ENCODE measurements at places on chromosomes 3 and 15.

DNA sequence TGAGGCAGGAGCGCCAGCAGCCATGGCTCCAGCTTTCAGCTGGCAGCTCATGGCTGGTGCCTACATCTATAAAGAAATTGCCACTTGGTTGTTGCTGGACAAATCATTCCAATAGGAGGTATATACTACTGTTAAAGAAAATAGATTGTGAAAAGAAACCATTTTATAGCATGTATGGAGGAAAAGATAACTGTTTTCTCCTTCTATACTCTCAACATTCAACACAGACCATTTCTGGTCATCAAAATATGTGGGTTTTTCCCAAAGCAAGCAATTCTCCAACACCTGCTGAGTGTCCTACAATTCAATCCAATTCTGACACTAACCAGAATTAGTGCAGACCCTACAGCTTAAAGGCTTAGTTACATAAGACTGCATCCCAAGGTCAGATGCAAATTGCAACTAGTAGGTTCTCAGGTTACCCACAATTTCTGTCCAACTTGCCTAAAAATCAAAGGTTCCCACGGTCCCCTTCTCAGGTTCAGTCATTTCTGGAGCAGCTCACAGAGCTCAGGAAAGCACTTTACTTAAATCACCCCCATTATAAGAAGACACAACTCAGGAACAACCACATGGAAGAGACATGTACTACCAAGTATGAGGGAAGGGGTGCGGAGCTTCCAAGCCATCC is 42.4 kb upstream of the STRIT1 start:
- H3K4me3 ChIP-seq = no peak overlapping the region
- no peak overlapping the region for H3K27ac ChIP-seq
- DNase-seq = no peak
- peaks cover 16% of the 10 kb centered on the region for H3K4me1 ChIP-seq
- H3K36me3 ChIP-seq = no peaks in the 10 kb centered on the region

DNA sequence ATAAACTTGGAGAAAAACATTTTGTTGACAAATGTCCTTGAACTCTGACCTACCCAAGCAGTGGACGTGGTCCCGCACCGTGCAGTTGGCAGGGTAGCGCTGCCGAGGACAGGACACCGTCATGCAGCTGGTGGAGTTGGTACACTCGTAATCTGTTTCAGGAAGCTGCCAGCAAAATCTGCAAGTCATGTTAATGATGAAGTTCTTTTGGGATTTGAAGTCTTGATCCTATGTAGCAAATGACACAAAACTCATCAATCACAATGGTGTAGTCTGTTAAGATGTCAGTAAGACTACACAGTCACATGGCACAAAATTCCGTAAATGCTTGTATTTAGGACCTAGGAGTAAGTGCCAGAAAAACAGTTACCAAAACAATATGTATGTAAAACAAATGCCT is 5.5 kb downstream of the TM2D3 start:
- H3K36me3 ChIP-seq = peaks cover 53% of the 10 kb centered on the region
- no peaks in the 10 kb centered on the region for H3K27me3 ChIP-seq
- peaks cover 43% of the 10 kb centered on the region for H3K4me1 ChIP-seq
- DNase-seq = no peak

DNA sequence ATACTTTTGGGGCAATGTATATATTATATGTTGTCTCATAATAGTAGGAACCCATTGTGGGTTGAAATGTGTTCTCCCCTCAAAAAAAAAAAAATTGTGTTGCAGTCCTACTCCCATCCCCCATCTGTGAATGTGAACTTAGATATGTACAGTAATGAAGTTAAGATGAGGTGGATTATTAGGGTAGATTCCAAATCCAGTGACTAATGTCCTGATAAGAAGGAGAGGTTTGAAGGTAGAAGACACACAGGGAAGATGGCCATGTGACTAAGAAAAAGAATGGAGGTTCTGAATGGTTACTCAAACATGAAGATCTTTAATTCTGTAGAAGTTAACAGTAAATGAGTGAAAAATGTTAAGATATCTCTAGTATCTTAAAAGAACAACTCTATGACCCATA is 3.0 kb upstream of the ATOSA start:
- H3K27ac ChIP-seq = no peak overlapping the region
- H3K4me1 ChIP-seq = peaks cover 35% of the 10 kb centered on the region
- H3K4me3 ChIP-seq = no peak overlapping the region
- peaks cover 10% of the 10 kb centered on the region for H3K36me3 ChIP-seq

DNA sequence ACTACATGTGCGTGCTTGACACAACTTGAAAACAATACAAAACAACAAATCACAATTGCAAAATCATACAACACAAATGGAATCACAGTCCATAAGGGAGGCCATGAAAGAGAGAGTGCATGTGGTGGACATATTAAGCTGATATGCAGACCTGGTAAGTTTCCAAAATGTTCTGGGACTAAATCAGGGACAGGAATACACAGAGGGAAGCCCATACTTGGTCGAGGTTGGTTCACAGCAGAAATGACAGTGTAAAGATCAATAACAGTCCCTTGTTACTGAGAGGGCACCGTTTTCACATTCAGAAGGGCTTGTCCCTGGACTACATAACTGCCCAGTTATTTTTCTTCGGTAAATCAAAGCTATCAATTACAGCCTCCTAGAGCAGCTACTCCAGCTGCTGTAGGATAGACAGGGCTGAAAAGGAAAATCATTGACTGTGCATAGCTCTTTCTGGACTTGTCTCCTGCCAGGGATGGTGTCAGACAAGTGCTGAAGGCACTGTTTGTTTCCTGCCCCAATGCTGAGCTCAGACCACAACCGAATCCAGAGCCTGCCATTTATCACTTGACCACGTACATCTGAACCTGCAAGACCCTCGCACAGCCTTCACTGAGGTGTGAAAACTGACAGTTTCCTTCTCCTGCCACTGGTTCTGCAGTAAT is 79.5 kb upstream of the KCNMB2 start:
- no peak overlapping the region for H3K4me3 ChIP-seq
- H3K27me3 ChIP-seq = no peaks in the 10 kb centered on the region
- no peak overlapping the region for H3K27ac ChIP-seq
- H3K36me3 ChIP-seq = no peaks in the 10 kb centered on the region
- H3K4me1 ChIP-seq = no peaks in the 10 kb centered on the region

GRCh38 chr3:150779402-150779858 is 16.5 kb upstream of the SIAH2 start:
- no peaks in the 10 kb centered on the region for H3K27me3 ChIP-seq
- no peak for DNase-seq
- peaks cover under 1% of the 10 kb centered on the region for H3K4me1 ChIP-seq
- no peak overlapping the region for H3K27ac ChIP-seq
- no peaks in the 10 kb centered on the region for H3K36me3 ChIP-seq

GRCh38 chr3:117572786-117573185 is 863.2 kb downstream of the TUSC7 start:
- H3K4me1 ChIP-seq = no peaks in the 10 kb centered on the region
- no peak for DNase-seq
- no peaks in the 10 kb centered on the region for H3K36me3 ChIP-seq
- H3K4me3 ChIP-seq = no peak overlapping the region
- H3K27me3 ChIP-seq = no peaks in the 10 kb centered on the region

DNA sequence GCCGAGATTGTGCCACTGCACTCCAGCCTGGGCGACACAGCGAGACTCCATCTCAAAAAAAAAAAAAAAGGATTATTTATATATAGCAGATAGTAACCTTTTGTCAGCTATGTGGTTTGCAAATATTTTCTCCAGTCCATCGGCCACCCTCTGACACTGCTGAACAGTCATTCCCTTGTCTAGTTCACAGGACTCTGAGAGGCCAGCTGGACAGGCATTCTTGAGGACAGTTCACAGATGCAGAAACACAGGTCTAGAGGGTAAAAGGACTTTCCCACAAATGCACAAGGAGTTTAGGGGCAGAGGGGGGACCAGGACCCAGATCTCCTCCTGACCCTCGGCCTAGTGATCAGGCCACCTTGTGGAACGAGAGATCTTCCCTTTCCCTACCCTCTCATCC is 7.5 kb upstream of the TMEM40 start:
- DNase-seq = no peak
- H3K36me3 ChIP-seq = no peaks in the 10 kb centered on the region
- no peak overlapping the region for H3K27ac ChIP-seq
- no peaks in the 10 kb centered on the region for H3K4me1 ChIP-seq
- peaks cover 14% of the 10 kb centered on the region for H3K27me3 ChIP-seq

GRCh38 chr3:13234666-13235065 is 161.4 kb upstream of the IQSEC1 start:
- peaks cover 34% of the 10 kb centered on the region for H3K4me1 ChIP-seq
- H3K27me3 ChIP-seq = peaks cover 79% of the 10 kb centered on the region
- no peak for DNase-seq
- no peak overlapping the region for H3K4me3 ChIP-seq
- H3K27ac ChIP-seq = peak overlapping the region; percentile 70
- H3K36me3 ChIP-seq = no peaks in the 10 kb centered on the region

DNA sequence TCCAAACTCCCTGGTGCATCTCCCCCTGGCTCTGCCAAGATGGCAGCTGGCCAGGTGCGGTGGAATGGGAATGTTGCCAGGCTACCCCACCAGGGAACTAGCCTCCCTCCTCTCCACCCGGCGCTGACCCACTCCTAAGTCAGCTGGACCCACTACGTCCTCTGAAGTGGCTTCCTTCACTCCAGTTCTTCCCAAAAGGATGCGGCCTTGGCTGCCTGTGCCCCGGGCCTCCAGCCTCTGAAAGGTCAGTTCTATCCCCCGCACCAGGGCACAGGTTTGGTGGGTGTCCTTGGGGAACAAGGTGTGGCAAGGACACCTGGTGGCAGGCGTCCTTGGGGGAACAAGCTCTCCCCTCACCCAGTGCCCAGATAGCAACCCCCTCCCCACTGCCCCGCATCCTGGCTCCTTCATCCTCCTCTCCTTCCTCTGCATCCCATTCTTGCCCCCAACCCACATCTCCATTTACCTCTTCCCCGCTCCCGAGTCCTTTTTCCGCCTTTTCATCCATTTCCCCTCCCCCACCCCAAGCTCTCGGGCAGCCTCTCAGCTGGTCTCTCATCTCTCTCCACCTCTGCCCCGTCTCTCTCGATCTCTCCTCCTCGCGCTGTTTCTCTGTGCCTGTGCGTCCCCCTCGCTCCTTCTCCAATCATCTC is 54.0 kb downstream of the LHFPL4 start:
- H3K4me1 ChIP-seq = peaks cover 2% of the 10 kb centered on the region
- no peaks in the 10 kb centered on the region for H3K36me3 ChIP-seq
- peaks cover 47% of the 10 kb centered on the region for H3K27me3 ChIP-seq
- no peak overlapping the region for H3K4me3 ChIP-seq
- no peak overlapping the region for H3K27ac ChIP-seq
- no peak for DNase-seq

- H3K27me3 ChIP-seq = peaks cover 3% of the 10 kb centered on the region
- H3K36me3 ChIP-seq = no peaks in the 10 kb centered on the region
- DNase-seq = no peak
- H3K4me1 ChIP-seq = no peaks in the 10 kb centered on the region
Observed at GRCh38 chr3:53544357-53544756, 49.9 kb downstream of the CACNA1D start.

DNA sequence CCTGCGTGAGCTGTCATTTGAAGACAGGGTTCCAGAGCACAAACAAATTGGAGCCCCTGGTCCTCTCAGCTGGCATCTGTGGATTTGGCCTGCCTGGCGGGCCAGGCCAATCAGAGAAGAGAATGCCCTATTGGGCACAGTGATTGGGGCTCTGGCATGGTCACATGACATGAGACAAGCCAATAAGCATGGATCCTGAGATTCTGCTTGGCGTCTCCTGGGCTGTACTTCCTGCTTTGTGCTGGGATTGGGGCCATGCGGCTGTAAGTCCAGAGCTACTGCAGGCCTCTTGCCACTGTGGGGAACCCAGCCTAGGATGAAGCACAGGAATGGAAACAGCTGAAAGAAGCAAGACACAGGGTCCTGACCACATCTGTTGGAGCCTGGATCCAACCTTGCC is 121.4 kb downstream of the FBLN2 start:
- H3K4me3 ChIP-seq = no peak overlapping the region
- DNase-seq = no peak
- no peaks in the 10 kb centered on the region for H3K36me3 ChIP-seq

DNA sequence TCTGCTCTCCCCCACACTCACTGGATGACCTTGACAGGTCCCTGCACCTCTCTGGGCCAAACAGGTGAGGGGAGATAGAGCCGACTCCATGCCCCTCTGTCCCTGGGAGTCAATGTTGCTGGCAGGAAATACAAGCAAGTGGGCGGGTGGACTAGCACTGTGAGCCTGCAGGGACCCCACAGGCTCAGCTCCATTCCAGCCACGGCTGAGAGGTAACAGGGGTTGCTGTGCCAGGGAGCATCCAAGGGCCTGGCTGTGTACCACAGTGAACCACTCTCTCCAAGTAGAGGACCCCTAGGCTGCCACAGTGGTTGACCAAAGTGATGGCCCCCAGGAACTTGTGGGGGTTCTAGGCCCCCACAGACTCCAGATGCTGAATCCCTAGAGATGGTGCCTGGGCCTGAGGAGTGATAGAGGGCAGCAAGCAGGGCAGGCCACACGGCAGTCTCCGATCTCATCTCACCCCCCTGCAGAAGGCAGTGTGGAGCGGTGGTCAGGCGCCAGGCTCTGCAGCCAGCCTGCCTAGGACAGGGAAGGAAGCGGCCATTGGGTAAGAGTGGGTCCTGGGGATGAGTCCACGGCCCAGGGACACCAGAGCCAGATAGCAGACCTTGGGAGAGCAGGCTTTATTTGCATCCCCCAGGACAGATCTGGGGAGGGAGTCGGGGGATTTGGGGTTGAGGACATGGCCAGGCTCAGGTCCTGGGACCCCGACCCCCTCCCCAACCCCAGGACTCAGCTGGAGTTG is 3.2 kb downstream of the TNNC1 start:
- no peak for DNase-seq
- no peak overlapping the region for H3K27ac ChIP-seq
- no peaks in the 10 kb centered on the region for H3K27me3 ChIP-seq

DNA sequence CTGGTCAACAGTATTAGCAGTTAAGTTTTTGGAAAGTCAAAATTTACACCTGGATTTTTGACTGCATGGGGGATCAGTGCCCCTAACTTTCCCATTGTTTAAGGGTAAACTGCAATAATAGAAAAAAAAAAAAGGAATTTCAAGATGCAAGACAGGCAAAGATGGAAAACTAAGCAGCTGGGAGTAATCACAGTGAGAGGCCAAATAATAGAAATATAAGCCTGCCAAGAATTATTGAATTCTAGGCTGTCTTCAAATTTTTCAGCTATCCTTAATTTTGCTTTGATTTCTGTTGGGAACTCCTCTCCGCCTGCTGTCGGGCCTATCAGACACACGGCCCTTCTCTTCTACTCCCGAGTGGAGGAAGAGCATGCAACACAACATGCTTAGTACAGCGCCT is 215.5 kb upstream of the LMCD1 start:
- H3K27me3 ChIP-seq = no peaks in the 10 kb centered on the region
- H3K36me3 ChIP-seq = no peaks in the 10 kb centered on the region
- DNase-seq = no peak
- no peak overlapping the region for H3K27ac ChIP-seq
- H3K4me1 ChIP-seq = no peaks in the 10 kb centered on the region

GRCh38 chr3:56988458-56989168 is 71.9 kb upstream of the SPATA12 start:
- peaks cover 27% of the 10 kb centered on the region for H3K4me1 ChIP-seq
- H3K27ac ChIP-seq = no peak overlapping the region
- peak; percentile 79 for DNase-seq
- no peaks in the 10 kb centered on the region for H3K36me3 ChIP-seq
- no peak overlapping the region for H3K4me3 ChIP-seq

Measured in activated naive CD4-positive, alpha-beta T cell treated with anti-CD3 and anti-CD28 coated beads, Interleukin-2, amount 10 ng/mL, durations not matched to agents 7 days and 5 days (primary cell).